ENCODE measurements at places on chromosomes 3 and 15. TPM values are rescaled to one million over a fixed set of nuclear protein-coding genes. Genes with fewer than 3 reads are reported as not detected.

Gene SLC2A2
- total RNA-seq: not detected

Gene ATP13A5
- not detected for total RNA-seq

Gene RYR3
- 1.5 TPM for total RNA-seq

Gene DLG1
- 210 TPM for total RNA-seq

Gene AMOTL2
- total RNA-seq: 150 TPM

Gene ZNF717
- 2.4 TPM for total RNA-seq

Gene ST8SIA2
- total RNA-seq: 9.0 TPM

Gene GOLGA6L9
- total RNA-seq: 5.2 TPM

Gene GOLGA8S
- 0.14 TPM for total RNA-seq

Gene NPTN
- 305 TPM for total RNA-seq

Gene LMAN1L
- 0.32 TPM for total RNA-seq

Gene BCL2A1
- total RNA-seq: not detected

Gene MYLK
- total RNA-seq: 53.6 TPM

Gene POC1A
- total RNA-seq: 3.1 TPM

Gene OSTN
- total RNA-seq: not detected

Gene RBM5
- 124 TPM for total RNA-seq

Gene SGO1
- total RNA-seq: 1.9 TPM

Gene UBA7
- total RNA-seq: 26.2 TPM

Gene TNNC1
- total RNA-seq: 12.4 TPM

Gene SLC22A14
- 0.45 TPM for total RNA-seq

Gene ENTPD3
- total RNA-seq: 0.53 TPM

Gene HAPLN3
- total RNA-seq: 8.2 TPM

Gene CPNE4
- total RNA-seq: 1.9 TPM

Gene USP13
- 7.4 TPM for total RNA-seq

Gene SERINC4
- not detected for total RNA-seq

Gene RBP2
- not detected for total RNA-seq

Gene OPA1
- 60.3 TPM for total RNA-seq

Gene ANKRD34C
- total RNA-seq: 0.05 TPM

Gene NOX5
- total RNA-seq: 0.09 TPM

Gene GABRB3
- 47.9 TPM for total RNA-seq

Gene SLC35A5
- total RNA-seq: 24.4 TPM

Gene ZNF80
- not detected for total RNA-seq
